ENCODE measurements at places on chromosomes 3 and 15.

- no peak for DNase-seq
These were observed 108.8 kb upstream of the ATP2B2 start for GRCh38 chr3:10614168-10614567.

DNA sequence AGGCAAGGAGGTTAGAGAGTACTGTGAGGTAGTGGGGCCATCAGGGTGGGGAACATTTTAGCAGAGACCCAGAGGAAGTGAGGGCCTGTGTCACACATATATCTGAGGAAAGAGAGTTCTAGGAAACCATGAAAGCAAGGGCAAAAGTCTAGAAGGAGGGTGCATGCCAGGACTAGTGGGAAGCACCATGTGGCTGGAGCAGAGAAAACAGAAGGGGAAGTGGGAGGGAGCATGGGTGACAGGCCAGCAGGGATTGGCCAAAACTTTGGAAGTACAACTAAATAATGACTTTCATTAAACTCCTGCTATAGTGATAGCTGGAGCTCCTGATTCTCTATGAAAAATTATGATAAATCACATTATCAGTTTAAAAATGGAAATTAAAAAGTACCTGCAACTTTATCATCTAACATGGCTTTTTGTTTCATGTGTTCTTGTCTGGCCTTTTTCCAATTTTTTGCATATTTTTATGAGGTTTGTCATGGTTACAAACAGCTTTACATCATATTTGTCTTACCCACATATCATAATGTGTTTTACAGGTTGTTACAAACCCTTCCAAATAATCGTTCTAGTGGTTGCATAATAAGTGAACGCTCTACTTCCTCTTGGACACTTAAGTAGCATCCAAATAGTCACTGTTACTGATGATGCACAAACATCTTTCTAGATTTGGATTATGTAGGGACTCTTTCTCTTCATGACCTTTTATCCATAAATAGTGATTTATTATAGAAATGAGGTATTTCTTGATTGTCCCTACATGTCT is 168.3 kb downstream of the NEK10 start:
- DNase-seq: no peak

DNA sequence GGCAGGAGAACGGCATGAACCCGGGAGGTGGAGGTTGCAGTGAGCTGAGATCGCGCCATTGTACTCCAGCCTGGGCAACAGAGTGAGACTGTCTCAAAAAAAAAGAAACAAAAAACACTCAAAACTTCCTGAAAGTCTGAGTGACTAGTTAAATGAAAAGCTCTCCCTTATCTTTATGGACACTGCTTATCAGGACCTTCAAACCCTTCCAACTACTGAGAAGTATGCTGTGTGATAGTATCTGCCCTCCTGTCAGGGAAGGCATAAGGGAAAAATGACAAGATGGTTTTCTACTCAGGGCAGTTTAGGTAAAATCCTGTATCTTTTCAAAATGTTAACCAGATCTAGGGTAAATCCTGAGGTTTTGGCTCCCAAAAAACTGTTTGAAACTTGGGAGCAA is 21.8 kb downstream of the EMC7 start:
- no peak for DNase-seq

DNA sequence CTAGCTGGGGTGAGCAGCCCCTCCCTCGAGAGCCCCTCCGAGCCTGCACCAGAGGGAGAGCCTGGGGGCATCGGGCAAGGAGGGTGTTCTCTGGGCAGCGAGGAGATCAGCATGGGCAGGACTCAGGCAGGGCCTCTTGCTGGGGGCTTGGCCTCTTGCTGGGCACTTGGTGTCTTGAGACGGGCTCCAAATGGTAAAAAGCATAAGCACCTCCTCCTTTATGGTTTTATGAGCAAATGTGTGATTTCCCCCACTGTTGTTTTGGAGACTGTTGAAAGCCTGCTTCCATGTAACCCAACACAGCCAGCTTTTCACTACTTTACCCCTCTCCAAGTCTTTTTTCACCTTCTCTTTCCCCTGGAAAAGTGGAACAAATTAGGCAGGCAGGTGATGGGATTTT is 239.3 kb downstream of the TLE3 start:
- DNase-seq: no peak

DNA sequence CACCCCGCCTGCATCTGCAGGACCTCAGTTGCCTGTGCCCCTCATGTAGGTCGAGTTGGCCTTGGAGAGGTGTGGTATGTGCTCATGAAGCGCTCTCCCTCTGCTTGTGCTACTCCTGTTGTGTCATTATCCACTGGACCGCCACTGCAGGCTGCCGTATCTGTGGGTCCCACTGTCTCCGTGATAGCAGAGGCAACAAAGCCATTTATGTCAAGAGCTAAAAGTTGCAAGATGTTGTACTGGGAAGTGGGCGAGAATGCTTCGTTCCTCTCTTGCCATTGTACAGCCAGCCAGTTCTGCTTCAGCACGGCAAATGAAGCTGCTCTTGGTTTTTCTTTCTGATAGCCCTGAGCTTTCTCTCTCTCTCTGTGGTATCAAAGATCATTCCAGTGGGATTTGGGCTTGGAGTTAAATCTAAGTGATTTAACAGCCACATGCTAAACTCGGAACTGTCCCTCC is 89.0 kb downstream of the TMEM212 start:
- DNase-seq: no peak

DNA sequence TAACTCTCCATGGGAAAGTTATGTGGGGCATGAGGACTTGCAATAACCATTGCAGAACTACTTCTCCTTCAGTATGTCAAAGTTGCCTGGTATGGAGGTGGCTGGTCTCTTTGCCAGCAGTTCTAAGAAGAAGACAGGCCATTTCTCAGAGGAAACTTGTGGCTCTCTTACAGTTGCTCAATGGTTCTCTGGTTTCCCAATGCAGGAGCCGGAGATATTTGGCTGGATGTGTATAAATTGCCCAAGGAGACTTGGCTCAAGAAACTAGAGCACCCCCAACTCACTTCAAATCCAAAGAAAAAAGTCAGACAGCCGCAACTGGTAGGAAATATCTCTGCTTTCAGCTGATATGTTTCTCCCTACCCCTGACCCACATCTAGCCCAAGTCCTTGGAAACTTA is 24.2 kb downstream of the WDR93 start:
- no peak for DNase-seq

GRCh38 chr3:135050536-135050935 is 255.5 kb downstream of the EPHB1 start:
- no peak for DNase-seq

DNA sequence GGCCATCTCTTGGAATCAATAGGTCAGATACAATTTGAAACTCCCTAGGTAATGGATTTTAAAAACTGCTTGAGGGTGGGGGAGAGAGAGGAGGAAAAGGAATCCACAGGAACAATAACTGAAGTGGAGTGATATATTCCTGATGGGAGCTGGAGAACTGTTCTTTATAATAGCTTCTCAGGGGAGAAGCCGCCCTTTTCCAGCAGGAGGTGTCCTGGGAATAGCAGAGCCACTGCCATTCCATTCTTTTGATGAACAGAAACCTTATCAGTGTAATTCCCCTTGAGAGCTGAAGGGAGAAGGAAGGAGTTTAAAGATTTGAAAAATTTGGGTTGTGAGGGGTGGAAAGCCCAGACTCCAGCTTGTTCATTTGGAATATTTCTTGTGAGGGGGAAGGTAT is 504.9 kb upstream of the DPH6 start:
- DNase-seq: no peak

DNA sequence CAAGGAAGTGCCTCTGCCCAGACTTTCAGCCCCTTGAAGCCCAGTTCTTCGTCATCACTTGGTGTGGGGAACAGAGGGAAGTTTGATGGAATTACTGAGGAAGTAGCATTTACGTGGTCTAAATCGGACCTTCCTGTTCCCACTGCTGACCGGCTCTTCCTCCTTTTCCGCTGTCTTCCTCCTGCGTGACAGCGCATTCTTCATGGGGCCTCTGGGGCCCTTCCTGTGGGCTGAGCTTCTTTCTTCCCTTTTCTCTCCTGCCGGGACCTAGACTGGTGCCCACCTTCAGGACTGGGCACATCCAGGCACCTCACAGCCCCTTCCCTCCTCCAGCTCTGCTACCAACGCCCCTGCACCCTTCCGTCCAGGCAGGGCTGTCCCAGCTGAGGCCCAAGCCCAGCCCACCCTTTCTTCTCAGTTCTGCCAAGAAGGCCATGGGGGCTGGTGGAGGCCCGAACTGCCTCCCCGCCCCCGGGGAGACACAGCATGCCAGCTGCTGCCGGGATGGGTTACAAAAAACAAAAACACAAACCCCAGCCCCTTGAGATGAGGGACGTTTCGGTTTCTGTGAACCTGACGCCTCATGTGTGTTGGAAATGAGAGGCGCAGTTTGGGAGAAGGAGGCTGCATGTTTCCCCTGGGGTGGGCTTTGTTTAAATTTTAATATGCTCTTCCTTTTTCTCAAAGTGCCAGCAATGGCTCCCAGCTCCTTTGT is 19.1 kb downstream of the ZNF710 start:
- no peak for DNase-seq

DNA sequence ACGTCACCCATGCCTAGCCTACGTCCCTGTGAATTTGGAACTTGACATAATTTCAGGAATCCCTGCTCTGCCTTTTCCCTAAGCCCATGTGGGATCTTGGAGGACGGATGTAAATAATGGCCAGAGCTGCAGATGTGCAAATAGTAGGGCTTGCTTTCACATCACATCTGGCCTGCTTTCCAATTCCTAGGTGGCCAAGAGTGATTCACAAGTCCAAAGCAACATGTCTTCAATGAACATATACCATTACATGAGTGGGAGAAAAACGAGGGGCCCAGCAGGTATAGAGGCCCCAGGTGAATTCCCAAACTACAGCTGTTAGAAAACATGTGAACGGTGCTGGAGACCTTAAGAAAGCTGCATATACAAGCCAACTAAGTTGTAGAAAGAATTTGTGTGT is 214.6 kb downstream of the MAGI1 start:
- no peak for DNase-seq

DNA sequence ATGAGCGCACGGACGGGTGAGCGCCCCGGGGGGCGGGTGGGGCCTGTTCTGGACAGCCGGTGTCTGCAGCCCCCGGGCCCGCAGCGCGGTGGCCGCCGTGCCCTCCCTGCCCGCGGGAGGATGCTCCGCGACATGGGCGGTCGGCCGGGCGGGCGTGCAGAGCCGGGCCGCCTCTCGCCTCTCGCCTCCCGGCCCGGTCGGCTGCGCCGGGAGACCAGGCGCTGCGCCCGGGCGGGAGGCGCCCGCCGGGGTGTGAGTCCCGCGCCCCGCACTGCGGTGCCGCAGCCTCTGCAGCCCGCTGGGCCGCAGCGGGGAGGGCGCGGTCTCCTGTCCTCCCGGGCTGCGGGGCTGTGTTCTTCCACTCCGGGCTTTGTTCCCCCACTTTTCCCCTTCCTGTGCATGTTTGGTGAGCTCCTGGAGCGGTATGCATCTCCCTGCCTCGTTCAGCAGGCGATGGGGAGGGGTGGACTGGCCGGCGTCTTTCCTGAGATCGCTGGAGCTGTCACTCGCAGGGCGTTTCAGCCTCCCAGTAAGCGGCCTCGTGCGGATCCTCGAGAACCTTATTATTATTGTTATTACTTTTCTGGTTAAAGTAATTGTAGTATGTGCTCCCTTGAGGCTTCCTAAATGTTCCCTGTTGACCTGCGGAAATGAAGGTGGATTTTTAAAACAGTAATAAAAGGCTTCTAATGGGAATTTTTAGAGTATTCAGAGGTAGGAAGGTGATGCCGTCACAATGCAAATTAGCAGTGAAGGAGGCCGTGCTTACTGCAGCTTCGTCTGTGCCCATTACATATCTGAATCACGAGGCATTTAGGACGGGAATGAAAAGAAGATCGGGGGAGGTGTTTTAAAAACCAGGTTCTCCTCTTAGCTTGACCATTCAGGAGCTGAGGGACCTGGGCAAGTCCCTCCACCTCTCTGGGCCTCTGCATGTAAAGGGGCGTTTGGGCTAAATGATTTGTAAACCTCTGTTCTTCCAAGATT is 593 bp downstream of the TMOD2 start:
- no peak for DNase-seq

DNA sequence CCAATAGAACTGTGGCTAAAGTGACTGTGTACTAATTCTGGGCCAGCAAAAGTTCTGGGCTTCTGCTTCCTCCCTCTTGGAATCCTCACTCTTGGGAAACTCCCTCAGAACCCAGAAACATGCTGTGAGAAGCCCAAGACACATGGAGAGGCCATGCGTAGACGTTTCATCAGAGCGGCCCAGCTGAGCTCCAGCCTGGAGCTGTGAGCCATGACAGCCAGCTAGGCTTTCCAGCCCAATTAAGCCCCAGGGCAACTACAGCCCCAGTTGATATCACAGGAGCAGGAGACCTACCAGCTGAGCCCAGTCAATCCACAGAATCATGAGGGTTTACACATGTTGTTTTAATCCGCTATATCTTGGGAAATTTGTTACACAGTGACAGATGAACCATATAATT is 43.6 kb upstream of the CNOT10 start:
- no peak for DNase-seq

- DNase-seq: no peak
These were observed 264.9 kb upstream of the CCDC54 start for GRCh38 chr3:107112356-107112755.

DNA sequence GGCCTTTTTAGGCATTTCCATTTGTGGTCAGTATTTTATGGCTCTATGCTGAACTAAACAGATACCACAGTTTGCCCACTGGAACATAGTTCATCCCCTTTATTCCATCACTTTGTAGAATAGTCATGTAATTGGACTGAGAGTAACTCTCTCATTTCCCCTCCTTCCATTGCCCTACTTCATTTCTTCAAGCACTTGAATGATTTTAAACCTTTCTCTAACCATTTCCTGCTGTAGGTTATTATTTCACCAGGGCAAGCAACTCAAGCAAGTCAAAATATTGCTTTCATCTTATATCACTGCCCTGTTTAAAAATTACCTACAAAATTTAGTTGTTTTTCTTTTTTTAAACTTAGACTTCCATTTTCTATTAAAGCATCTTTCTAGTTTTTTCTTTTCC is 177.0 kb downstream of the RAP2B start:
- no peak for DNase-seq

GRCh38 chr3:189122110-189122509 is 49.7 kb upstream of the TPRG1 start:
- no peak for DNase-seq

- DNase-seq: no peak
These were observed 33.3 kb upstream of the MRPS22 start for GRCh38 chr3:139310474-139310933.

DNA sequence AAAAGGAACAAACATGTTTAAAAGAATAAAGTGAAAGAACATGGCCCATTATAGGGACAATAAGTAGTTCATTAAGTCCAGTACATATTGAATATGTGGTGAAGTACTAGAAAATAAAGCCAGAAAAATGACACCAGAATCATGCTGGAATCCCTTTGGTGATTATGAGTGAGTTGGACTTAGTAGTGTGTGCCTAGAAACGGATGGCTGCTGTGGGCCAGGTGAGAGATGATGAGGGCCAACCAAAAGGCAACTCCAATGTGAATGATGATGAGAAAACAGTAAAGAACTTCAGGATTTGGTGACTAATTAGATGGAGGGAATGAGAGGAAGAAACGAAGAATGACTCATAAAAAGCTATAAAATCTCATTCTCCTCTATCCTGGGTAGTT is 3.3 kb downstream of the CRYGS start:
- DNase-seq: no peak

DNA sequence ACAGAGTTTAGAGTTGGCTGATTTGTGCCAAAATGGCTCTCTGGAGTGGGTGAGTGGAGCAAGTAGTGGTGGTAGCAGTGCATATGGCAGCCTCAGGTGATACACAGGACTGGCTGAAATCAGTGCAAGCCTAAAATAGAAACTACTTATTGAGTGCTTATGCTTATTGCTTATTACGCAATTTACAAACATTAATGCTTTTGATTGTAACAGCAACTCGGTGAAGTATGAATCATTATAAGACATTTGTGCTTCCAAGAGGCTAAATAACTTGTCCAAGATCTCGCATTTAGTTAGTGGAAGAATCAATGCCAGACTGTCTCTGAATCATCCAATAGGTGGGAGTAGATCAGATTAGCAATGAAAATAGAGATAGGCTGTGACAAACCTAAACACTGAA is 353.8 kb downstream of the NAALADL2 start:
- no peak for DNase-seq

All from CD4-positive, alpha-beta T cell treated with Interleukin-2 at 100 ng/mL for 4 hours (primary cell).